ENCODE measurements at places on chromosomes 7 and 10.

GRCh38 chr10:112160834-112161233 is 22.7 kb downstream of the GPAM start:
- DNase-seq = no peak

- peak; percentile 77 for DNase-seq
These were observed at the start of gene ARHGAP12 for GRCh38 chr10:31928549-31929260. TSS of gene ARHGAP12 (minus strand) at chr10:31928831. CDS start at chr10:31908855, 19,976 bp downstream.

- DNase-seq = no peak
These were observed 47.4 kb upstream of the SLC29A3 start for GRCh38 chr10:71271662-71272055.

GRCh38 chr10:111146025-111146640 is 69.3 kb downstream of the ADRA2A start:
- DNase-seq = no peak

DNA sequence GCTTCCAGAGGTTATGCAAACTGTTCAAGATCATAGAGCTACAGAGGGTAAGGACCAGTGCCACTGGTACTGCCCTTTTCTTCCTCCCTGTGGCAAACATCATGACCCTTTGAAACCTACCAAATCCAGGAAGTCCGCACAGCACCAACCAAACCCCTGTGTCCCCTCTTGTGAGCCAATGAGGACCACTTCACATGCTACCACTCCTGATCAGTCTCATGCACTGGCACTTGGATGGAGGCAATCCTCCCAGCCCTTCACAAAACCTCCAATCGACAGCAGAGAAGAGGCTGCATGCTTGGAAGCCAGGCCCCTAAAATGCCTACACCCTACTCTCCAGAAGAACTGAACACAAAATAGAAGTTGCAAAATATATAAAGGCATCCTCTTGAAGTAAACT is 248.0 kb downstream of the TNS3 start:
- no peak for DNase-seq

DNA sequence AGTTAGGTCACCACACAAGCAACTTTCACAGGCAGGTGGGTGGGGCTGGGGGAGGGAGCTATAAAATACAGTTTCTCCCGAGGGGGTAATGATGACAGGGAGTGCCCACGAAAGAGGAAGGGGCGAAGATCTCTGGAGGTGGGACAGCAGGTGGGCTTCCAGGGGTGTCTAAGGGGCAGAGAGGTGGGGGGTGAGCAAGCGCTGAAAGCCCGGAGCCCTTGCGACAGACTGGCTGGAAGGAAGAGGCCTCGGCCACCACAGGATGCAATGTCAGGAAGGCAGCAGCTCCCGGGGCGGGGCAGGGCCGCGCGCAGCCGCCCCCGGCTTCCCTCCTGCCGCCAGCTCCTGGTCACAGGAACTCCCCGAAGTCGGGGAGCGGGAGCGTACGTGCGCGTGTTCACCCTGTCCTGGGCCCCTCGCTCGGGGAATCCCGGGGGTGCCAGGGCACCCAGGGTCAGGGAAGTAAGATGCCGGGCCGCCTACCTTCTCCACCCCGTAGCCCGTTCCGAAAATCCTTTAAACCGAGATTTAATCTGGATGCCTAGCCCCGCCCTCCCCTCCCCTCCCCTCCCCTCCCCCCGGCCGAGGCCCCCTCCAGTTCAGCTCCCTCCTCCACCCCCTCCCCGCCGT is 105.2 kb upstream of the PPIF start:
- no peak for DNase-seq

GRCh38 chr10:98086837-98087708 is 47.4 kb upstream of the R3HCC1L start:
- no peak for DNase-seq

All from stimulated activated CD8-positive, alpha-beta memory T cell treated with anti-CD3 and anti-CD28 coated beads, Interleukin-12 subunit alpha, Interleukin-12 subunit beta, amount 100 ng/mL, for 4 hours (primary cell).